ENCODE measurements at places on chromosomes 3 and 15.

- no peak for DNase-seq
These were observed 11.5 kb downstream of the GATA2 start for GRCh38 chr3:128481438-128481942.

GRCh38 chr3:141020143-141020830 is 30.9 kb upstream of the SPSB4 start:
- DNase-seq = no peak

GRCh38 chr3:64266983-64267382 is 41.7 kb upstream of the PRICKLE2 start:
- DNase-seq = no peak

- DNase-seq = no peak
These were observed 30.1 kb upstream of the LRRC3B start for GRCh38 chr3:26592451-26592850.

GRCh38 chr3:62462788-62463187 is 89.4 kb upstream of the FEZF2 start:
- no peak for DNase-seq

DNA sequence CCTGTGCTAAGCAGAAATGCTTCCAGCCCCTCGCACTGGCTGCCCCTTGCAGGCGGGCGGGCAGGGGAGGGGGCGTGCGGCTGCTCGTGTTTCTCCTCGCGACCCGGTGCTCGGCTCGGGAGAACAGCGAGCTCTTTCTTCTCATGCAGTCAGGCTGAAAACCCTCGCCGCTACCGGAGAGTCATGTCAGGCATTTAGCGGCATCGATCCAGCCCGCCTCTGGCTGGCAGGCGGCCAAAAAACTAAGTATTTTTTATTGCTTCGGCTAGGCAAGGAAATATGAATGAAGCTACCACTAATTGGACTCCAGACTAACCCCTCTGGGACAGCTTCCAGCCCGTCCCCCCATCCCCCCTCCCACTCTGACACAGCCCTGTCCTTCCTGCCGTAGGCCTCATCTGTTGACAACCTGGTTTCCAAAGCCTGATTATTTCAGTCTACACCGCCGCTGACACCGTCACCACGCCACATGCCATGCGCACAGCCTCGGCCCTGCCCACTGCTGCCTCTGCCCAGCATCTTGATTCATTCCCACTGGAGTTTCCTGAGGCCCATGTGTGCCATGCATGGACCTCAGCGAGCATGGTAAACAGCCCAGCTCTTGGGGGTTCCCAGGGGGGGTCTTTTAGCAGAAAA is 35.3 kb downstream of the TLE3 start:
- no peak for DNase-seq

GRCh38 chr3:15858547-15859506 is 61.0 kb upstream of the ANKRD28 start:
- DNase-seq = peak; percentile 58

DNA sequence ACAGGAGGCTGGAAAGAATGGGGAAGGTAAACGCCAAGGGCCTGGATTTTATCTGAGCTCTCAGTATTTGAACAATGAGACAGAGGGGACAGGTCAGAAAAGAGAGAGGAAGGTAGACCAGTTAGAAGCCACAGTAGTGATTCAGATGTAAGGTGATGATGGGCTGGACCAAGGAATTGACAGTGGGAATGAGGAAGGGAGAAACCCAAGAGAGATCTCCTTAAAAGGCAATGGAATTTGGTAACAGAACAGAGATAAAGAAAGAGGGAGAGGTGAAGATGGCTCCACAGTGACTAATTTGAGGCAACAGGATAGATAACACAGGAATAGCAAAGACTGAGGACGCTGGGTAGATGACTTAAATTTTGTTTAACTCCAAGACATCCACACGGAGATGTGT is 11.4 kb upstream of the HEG1 start:
- DNase-seq = no peak

DNA sequence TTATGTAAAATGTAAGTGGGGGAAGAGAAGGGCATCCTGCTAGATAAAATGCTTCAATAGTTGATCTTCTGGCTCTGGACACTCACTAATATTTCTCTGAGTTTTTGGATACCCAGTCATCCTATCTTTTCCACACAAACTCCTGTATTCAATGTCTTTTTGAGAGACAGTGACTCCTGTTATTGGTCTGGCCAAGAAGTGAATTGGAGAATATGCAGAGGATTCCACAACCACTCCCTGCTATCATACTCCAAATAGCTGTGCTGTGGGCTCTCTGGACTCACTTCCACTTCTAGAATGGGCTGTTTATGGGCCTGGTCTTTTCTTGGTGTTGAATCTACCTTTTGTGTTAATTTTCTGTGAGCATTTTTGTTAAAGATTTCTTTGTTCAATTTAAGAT is 376.8 kb downstream of the NLGN1 start:
- no peak for DNase-seq

- no peak for DNase-seq
These were observed 513.7 kb downstream of the FOXP1 start for GRCh38 chr3:71069797-71070196.

DNA sequence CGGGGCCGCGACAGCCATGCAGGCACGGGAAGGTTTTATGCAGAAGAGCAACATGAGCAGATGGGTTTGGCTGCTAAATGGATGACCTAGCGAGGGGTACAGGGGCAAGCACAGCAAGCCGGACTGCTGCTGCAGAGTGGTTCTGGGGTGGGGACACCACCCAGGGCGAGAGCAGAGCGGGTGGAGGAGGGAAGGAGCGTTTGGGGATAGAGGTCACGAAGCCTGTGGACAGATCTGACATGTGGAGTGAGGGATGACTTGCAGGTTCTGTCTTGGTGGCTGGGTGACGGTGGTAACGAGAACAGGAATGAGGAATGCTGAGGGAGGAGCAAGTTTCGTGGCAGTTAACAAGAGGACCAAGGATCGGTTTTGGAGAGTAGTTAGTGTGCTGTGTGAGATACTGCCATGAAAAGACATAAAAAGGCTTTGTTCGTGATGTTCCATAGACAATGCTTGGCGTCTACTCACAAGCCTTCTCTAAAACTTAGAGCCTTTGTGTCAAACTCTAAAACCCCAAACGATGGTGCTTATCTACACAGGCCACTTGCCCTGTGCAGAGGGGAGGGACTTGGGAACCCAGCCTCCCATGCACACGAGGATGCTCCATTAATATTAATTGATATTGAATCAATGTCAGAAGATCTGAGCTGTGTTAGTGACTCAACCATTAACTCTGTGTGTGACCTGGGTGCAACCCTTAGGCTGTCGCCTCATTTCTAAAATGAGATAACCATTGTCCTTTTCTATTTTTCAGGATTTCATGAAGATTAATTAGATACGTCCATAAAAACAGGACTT is 132.7 kb upstream of the SLC2A2 start:
- no peak for DNase-seq

DNA sequence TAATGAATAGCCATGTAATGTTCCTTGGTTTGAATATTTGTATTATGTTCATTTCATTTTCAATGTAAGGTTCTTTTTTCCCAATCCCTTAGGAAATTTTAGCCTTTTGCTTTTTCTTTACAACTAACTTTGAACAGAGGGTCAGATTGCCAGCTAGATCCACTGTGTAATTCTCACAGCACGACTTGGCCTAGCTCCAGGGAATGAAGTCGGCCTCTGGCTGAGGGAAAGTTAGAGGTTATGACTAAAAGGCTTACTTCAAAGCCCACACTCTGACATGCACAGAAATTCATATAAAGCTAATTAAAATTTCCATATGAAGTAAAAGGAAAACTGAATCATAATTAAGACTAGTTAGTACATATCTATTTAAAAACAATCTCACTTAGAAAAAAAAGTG is 38.7 kb downstream of the ROBO1 start:
- no peak for DNase-seq

GRCh38 chr15:36878684-36879262 is 221.6 kb downstream of the MEIS2 start:
- no peak for DNase-seq

GRCh38 chr15:48360841-48361240 is 29.6 kb downstream of the DUT start:
- no peak for DNase-seq

DNA sequence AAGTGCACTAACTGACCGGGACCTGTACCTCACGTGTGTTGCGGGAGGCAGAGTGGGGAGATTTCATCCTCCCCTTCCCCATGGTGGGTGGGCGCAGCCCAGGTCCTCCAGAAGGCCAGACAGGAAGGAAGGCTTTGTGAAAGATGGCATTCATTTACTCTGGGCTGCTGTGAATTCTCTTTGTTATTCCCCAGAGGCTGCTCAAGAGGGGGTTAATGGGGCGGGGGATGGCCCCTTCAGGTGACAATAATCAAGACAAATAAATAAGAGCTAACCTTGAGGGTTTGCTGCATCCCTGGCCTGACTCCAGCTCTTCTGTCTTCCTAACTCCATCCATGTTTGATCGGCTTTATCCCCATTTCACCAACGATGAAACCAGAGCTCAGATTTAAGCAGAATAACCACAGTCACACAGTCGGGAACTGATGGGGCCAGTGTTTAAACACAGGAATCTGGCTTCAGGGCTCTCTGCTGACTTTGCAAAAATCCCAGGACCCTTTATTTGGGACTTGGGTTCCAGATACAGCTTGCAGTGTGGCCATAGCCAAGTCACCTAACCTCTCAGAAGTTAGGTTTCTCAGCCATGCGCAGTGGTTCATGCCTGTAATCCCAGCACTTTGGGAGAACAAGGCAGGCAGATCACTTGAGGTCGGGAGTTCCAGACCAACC is 16.5 kb downstream of the PIF1 start:
- no peak for DNase-seq

GRCh38 chr3:44070841-44071546 is 170.7 kb upstream of the TOPAZ1 start:
- DNase-seq = no peak

DNA sequence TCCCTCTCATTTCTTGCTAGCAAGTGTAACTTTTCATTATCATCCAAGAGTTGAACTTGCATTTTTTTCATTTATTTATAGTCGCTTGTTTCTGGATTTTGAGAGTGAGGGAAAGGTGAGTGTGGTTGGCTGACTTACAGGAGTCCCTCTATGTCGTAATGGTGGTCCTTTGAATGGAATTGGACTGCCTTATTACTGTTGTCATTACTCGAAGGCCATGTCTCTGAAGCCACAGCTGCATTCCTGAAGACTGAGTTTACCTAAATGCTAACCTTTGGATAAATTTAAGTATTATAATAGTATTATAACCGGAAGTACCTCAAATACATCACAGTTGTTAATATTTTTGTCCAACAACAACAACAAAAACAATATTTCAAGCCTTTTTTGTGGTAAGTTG is 488.9 kb downstream of the GABRG3 start:
- DNase-seq = no peak

DNA sequence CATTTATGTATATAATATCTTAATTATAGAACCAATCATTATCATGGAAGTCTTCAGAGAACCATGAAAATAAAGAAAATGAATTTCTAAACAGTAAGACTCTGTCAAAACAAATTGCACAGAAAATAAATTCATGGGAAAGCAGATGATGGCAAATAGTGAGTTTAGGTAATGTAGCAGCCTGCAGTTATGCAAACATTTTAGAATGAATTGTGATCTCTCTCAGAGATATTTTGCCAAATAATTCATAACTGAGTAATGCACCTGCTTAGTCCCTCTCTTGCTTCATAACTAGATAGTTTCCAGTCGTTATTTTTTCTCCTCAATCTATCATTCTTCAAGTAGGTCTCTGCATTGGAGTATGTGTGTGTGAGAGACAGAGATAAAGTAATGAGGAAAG is 492.7 kb upstream of the THBS1 start:
- DNase-seq = no peak

- no peak for DNase-seq
These were observed 34.3 kb upstream of the APH1B start for GRCh38 chr15:63243101-63243500.

GRCh38 chr3:64799606-64800005 is 111.8 kb upstream of the ADAMTS9 start:
- DNase-seq = no peak

DNA sequence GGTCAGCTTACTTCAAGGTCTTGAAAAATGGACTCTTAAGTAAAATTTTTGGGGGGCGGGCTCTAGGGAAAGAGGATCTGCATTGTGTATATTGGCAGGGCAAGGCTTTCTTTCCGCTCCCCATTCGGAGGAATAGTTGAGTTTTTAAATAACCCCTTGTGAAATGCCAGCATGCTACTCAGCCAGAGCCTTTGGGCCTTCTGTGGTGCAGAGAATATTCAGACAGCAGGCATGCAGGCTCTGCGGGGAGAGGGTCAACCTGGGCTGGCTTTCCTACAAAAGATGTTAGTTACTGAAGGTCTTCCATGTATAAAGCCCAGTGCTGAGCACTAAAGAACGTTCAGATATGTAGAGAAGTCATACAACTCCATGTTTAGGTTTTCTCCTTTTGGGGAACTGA is 40.6 kb downstream of the ADAMTSL3 start:
- no peak for DNase-seq

DNA sequence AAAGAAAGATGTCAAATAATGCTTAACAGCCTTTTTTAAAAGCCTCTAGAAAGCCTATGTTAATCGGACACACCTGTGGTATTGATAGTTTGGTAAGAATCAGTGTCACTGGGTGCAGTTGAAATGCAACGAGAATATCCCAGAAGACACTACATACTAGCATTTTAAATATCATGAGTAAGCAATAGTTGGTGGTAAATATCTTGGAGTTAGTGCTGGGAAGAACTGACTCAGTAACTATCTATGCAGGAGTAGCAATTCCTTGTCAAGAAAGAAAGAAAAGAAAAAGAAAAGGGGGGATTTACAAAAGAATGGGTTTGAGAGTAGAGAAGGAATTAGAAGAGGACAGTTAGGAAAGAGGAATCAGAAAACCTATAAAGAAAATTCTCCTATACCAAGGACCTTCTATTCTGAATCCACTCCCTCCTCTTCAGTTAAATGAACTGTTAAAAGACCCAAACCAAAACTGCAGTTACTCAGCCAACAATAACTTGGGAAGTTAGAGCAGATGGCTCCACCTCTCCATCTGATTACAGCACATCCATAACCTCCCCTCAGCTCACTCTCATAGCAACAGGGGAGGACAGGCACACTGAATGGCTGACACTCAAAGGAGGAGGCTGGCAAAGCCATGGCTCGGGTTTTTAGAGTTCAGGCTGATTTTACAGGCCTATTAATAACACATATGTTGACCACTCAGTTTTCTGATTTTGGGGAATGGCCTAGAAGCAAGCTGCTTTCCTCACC is 207.6 kb upstream of the MDFIC2 start:
- DNase-seq = no peak

All from T-helper 2 cell (primary cell).